Activated CD8-positive, alpha-beta T cell treated with anti-CD3 and anti-CD28 coated beads, Interleukin-2, amount 10 ng/mL, durations not matched to agents 7 days and 5 days (primary cell): ENCODE measurements at places on chromosomes 3 and 15. TPM values are rescaled to one million over a fixed set of nuclear protein-coding genes. Genes with fewer than 3 reads are reported as not detected.

Gene OR5K2
- total RNA-seq = not detected

Gene ACP3
- total RNA-seq = not detected

Gene STRC
- total RNA-seq = 0.40 TPM

Gene ALG3
- 38.1 TPM for total RNA-seq

Gene SAMD7
- total RNA-seq = not detected

Gene FETUB
- not detected for total RNA-seq

Gene NDN
- 5.1 TPM for total RNA-seq

Gene IFT57
- total RNA-seq = 23.9 TPM

Gene U2SURP
- 124 TPM for total RNA-seq

DNA sequence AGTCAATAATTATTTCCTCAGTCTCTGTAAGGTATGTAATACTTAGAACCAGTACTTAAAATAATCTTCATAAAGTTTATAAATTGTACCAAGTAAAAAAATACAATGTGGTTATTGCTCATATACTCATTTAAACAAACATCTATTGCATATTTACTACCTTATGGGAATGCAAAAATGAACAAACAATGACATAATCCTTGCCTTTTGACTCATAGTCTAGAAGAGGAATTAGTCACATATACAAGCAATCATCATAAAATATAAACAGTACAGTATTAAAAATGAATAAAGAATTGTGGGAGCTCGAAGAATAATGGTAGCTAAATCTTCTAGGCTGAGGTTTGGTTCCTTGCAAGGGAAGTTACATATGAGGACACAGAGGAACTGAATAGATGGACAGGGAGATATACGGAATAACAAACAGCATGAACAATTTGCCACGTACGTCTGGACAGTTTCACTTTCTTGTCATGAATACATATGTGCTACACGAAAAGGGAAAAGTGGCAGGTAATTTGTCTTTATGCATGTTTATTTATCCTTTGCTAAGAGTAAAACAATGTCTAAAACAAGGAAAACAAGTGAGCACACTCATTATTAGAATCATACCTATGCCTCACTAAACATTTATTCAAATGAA is 17.2 kb downstream of the IMPG2 start:
- H3K36me3 ChIP-seq = peaks cover 7% of the 10 kb centered on the region
- DNase-seq = no peak
- H3K27me3 ChIP-seq = no peaks in the 10 kb centered on the region
- no peaks in the 10 kb centered on the region for H3K4me1 ChIP-seq

DNA sequence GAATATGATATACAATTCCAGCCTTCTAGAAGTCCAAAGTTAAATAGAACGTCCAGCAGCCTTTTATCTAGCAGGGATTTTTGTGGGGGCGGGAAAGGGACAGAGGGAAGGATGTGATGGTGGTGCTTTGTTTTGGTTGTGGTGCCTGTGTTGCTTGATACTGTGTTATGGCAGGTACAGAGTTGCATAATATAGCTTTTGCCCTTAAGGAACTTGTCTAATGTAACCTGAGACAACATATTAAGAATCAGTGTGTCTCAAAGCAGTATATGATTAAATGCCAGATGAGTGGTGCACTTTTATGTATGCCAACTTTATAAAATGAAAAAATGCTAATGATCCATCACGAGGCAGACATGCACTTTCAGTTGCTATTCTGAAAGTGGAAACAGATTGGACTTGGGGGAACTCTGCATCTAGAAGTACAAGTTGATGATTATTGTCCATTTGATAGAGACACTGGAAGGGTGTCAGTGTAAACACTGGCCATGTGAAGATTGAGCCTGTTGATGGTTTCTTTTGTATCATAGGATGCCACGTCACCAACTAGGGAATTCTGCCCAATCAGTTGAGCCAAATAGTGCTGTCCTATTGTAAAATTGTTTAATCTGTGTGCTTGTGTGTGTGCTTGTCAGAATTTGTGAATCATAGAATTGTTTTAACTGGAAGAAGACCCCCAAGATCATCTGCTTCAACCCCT is 23.0 kb downstream of the NEO1 start:
- H3K4me3 ChIP-seq = no peak overlapping the region
- DNase-seq = no peak
- no peak overlapping the region for H3K27ac ChIP-seq

DNA sequence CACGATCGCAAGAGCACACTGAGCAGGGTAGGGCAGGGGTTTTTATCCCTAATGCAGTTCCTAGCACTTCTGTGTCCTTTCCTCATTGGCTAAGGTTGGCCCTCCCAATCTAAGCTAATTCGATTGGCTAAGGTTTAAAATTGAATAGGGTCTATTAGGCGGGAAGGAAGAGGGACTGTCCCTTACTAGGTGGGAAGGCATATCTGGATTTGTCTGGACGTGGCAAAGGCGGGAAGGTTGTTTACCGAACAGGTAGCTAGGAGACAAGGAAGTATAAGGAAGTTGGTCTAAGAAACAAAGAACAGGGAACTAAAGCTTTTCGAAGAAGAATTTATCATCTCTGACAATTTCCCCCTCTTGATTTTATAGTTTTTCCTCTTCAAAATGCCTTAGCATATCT is 24.8 kb upstream of the ATG7 start:
- DNase-seq = no peak
- H3K27ac ChIP-seq = no peak overlapping the region
- no peaks in the 10 kb centered on the region for H3K27me3 ChIP-seq
- H3K4me1 ChIP-seq = peaks cover 13% of the 10 kb centered on the region
- H3K36me3 ChIP-seq = no peaks in the 10 kb centered on the region
- no peak overlapping the region for H3K4me3 ChIP-seq

GRCh38 chr3:57066471-57066870 is 6.0 kb downstream of the SPATA12 start:
- H3K27ac ChIP-seq = no peak overlapping the region
- H3K36me3 ChIP-seq = no peaks in the 10 kb centered on the region
- H3K4me3 ChIP-seq = no peak overlapping the region
- no peak for DNase-seq

DNA sequence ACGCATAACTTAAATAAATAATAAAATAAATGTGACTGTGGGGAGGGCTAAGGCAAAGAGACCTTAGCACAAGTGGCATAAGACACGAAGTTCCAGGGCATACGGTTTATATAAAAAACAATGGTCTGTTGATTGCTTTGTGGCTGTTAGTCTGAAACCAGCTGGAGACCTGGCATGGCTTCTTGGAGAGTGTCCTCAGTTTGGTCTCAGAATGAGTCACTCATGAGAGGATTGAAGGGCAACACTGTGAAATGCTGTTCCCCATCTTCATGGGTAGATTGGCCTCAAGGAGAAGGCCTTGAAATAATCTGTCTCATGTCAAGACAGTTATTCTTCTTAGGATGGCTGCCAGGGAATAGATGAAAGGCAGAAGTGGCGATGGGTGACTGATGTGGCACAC is 62.2 kb downstream of the SOX2 start:
- no peaks in the 10 kb centered on the region for H3K27me3 ChIP-seq
- H3K4me1 ChIP-seq = no peaks in the 10 kb centered on the region
- DNase-seq = no peak
- no peak overlapping the region for H3K27ac ChIP-seq
- H3K36me3 ChIP-seq = no peaks in the 10 kb centered on the region

DNA sequence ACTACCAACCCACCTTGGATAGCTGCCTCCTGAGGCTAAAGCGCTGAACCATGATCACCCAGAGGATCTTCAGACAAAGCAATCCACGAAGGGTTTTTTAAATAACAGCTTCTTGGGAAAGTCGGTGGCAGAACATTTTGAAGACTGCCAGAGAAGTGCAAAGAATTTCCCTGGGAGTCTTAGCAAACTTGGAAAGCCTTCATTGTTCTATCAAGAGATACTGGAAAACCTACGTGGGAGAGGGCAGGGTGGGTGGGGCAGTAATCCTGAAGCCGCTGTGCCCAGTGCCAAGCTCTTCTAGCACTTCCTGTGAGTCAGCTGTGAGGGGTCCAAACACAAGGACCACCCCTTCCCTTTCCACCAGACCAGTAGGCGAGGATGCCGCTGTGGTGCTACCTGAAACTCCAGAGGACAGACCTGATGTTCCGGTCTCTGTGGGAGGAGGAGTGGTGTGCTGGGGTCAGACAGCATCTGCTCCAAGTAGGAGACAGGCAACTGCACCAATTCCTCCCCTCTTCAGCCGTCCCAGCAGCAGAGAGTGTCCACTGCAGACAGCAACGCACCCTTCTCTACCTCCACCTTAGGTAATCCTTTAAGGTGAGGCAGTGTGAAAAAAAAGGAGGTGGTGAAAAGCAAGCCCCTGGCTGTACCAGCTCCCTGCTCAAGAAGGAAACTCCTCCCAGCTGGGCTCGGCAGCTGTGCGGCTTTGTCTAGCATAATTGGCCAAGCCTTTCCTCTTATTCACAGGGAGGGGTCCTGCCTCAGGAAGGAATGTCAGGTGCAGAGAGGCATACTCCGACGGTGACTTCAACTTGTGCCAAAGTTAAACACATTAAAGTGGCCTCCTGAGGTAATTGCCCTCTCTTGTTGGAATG is 99.0 kb downstream of the TMCC1 start:
- no peaks in the 10 kb centered on the region for H3K27me3 ChIP-seq
- peaks cover 17% of the 10 kb centered on the region for H3K4me1 ChIP-seq
- H3K27ac ChIP-seq = no peak overlapping the region
- DNase-seq = peak; percentile 22
- no peaks in the 10 kb centered on the region for H3K36me3 ChIP-seq

GRCh38 chr3:186732169-186732766 is 15.1 kb downstream of the KNG1 start:
- no peak for DNase-seq
- H3K4me3 ChIP-seq = no peak overlapping the region
- no peaks in the 10 kb centered on the region for H3K36me3 ChIP-seq
- no peaks in the 10 kb centered on the region for H3K27me3 ChIP-seq
- peaks cover 4% of the 10 kb centered on the region for H3K4me1 ChIP-seq

DNA sequence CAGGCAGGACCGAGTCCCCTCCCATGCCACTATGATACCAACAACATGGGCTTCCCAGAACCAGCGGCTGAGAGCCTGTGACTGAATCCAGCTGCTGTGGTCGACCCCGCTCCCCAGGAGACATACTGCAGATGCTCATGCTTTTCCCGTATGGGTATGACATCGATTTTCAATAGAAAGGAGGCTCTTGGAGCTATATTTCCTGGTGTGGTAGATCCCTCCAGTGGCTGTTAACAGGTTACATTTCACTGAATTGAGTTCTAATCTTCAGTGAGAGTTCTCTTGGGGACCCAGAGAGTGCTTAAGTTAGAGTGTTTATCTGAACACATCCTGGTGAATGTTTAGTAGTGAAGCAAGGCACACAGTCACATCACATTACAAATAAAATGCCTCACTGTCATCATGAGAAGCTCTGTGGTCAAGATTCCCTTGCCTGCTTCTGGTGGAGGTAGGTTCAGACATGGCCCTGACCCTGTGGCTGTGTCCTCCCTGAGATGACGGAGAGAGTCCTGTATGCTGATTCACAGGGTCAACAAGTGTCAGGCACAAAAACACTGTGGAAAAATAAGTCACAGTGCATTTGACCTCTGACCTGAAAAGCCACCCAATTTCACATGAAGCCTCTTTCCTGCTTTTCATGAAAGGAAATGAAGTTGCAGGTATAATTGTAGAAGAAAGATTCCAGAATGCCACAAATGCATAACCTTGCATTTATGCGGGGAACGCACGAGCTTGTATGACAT is 110.9 kb downstream of the GABRG3 start:
- DNase-seq = no peak
- no peak overlapping the region for H3K4me3 ChIP-seq
- no peaks in the 10 kb centered on the region for H3K36me3 ChIP-seq
- H3K4me1 ChIP-seq = no peaks in the 10 kb centered on the region
- H3K27ac ChIP-seq = no peak overlapping the region

- no peak overlapping the region for H3K4me3 ChIP-seq
- DNase-seq = no peak
- H3K36me3 ChIP-seq = no peaks in the 10 kb centered on the region
- peaks cover 36% of the 10 kb centered on the region for H3K27me3 ChIP-seq
- no peak overlapping the region for H3K27ac ChIP-seq
- H3K4me1 ChIP-seq = peaks cover 12% of the 10 kb centered on the region
Observed at GRCh38 chr15:41562784-41563198, 3.8 kb downstream of the TYRO3 start.

- peaks cover 3% of the 10 kb centered on the region for H3K27me3 ChIP-seq
- H3K36me3 ChIP-seq = no peaks in the 10 kb centered on the region
- H3K4me3 ChIP-seq = no peak overlapping the region
- H3K4me1 ChIP-seq = no peaks in the 10 kb centered on the region
Observed at GRCh38 chr3:194748225-194748624, 62.5 kb downstream of the FAM43A start.

GRCh38 chr3:120407508-120408287 is 43.1 kb downstream of the FSTL1 start:
- H3K27me3 ChIP-seq = no peaks in the 10 kb centered on the region
- no peak for DNase-seq
- no peak overlapping the region for H3K4me3 ChIP-seq

DNA sequence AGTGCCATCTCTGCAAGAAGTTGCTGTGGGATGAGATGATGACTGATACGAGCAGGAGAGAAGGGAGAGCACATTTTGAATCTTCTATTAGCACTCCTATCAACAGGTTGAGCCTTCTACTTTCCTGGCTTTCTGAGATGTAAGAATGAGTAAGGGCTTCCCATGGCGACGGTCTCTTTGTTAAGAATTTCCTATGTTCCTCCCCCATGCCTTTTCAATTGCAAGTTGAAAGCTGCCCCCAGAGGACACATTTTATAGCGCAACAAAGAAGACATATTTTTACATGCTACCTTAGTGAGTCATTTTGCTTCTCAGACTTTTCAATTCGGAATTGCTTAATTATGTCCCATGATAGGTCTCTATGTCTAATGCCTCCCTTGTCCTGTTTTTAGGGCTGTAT is 71.3 kb upstream of the LRTM1 start:
- H3K27ac ChIP-seq = no peak overlapping the region
- no peaks in the 10 kb centered on the region for H3K27me3 ChIP-seq
- DNase-seq = no peak
- H3K4me3 ChIP-seq = no peak overlapping the region
- H3K36me3 ChIP-seq = no peaks in the 10 kb centered on the region

DNA sequence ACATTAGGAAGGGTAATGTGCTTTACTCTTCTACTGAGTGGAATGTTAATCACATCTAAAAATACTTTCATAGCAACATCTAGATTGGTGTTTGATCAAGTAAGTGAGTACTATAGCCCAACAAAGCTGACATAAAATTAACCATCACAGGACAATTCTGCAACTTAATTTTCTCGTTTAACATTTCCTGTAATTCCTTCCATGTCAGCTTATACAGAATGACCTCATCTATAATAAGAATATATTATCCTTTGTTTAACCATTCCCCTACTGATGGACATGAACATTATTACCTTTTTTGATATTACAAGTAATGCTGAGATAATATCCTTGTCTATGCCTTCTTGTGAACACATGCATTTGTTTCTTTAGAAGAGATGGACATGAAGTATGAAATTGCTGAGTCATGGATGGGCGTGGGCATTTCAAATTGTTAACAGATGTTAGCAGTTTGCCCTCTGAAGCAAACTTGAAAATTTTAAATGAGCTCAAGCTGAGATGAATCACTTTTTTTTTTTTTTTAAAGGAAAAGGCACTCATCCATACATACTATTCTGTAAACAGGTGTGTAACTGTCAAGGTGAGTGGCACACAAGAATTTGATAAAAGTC is 85.1 kb downstream of the OXNAD1 start:
- no peak overlapping the region for H3K27ac ChIP-seq
- peaks cover 78% of the 10 kb centered on the region for H3K36me3 ChIP-seq
- H3K4me3 ChIP-seq = no peak overlapping the region
- H3K4me1 ChIP-seq = peaks cover 9% of the 10 kb centered on the region

- no peak overlapping the region for H3K27ac ChIP-seq
- no peak for DNase-seq
- no peaks in the 10 kb centered on the region for H3K36me3 ChIP-seq
Observed at GRCh38 chr3:115616461-115616860, 6.8 kb upstream of the GAP43 start.

GRCh38 chr15:37397266-37398022 is 297.1 kb upstream of the MEIS2 start:
- H3K4me3 ChIP-seq = no peak overlapping the region
- H3K4me1 ChIP-seq = no peaks in the 10 kb centered on the region
- no peak overlapping the region for H3K27ac ChIP-seq
